ENCODE measurements at places on chromosomes 12 and 14.

DNA sequence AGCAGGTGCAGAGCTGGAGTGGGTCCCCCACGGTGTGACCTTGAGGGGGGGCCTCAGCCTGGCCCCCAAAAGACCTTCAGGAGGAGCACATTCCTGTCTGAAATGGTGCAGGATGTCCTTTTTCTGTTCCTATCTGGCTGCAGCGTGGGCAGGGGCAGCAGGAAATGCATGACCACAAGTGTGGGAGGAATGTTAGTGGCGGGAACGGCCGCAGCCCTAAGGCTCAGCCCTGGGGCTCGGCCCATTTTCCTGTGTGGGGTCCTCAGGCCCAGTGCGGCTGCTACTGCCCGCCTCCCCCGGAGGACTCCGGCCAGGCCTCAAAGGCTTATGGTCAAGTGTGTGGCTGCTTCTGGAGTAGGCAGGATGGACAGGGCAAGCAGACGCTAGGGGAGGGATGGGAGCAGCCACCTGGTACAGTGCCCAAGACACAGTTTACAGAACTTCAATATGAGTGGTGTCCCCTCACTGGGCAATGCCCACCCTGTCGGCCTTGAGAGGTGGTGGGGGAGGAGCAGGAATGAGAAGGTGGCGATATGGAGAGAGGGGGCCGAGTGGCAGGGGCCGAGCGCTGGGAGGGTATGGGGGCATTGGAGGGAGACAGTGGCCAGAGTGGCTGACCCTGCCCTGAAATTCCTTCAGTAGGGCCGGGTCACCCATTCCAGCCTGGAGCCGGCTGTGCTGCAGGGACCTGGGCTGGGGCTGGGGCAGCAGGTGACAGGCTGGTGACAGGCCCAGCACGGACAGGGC, 137.4 kb downstream of the CALM1 start:
- no peak for DNase-seq

- no peak for DNase-seq
Observed at GRCh38 chr12:105420046-105420445, 89.6 kb downstream of the C12orf75 start.

DNA sequence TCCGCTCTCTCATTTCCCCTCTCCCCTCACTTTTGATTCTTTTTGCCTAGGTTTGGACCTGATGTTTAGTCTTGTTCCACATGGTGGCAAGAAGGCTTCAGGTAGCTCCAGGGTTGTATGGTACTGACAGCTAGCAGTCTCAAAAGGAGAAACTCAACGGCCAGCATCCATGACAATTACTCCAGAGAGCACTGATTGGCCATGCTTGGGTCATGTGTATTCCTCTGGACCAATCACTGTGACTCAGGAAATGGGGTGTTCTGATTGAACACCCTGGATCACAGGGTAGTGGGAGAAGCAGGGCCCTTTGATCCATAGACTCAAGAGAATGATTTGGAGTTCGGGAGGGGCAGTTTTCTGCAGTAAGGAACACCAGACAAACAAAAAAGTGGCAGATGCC, 45.3 kb downstream of the DYRK2 start:
- DNase-seq, result no peak

DNA sequence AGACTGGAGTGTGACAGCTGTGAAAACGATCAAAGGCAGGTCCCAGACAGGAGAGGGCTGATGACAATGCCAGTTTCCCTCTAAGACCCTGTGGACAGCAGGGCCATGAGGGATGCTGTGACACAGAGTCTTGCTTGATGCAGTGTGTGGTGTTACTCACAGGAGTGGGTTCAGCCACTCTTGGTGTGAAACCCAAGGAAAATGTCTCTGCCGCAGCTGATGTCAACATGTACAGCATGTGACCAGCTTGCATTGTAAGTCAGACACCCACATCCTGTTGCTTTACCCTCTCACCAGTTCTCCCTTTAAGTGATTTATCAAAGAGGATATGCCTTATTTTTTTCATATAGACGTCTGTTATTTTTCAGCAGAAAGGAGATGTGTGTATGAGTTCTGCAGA, 268.6 kb downstream of the BTG1 start:
- DNase-seq, result no peak

- DNase-seq, result no peak
Observed at GRCh38 chr12:47410383-47410782, 295.4 kb downstream of the RPAP3 start.

- no peak for DNase-seq
Observed at GRCh38 chr12:123957196-123957595, 15.4 kb downstream of the CCDC92 start.

DNA sequence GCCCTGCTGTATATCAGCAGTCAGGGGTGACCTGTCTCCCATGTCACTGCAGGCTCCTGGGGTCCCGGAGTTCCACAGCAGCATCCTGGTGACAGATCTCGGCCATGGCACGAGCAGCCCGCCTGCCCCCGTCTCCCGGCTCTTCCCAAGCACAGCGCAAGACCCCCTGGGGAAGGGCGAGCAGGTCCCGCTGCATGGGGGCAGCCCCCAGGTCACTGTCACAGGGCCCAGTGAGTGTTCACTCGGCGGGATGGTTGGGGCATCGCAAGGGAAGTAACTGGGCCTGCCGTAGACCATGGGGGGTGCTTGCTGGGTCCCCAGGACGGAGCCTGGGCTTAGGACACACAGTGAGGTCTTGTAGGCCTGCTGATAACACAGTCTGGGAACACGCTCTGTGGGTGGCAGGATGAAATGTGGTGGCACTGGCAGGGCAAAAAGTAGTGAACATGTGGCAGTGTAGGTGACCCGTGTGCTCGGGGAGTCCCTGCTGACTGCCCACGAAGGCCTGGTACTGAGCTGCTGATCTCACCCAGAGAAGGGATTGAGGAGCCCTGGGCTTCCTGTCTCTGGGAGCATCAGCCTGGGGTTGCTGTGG, 38.5 kb downstream of the IL31 start:
- DNase-seq, result no peak

DNA sequence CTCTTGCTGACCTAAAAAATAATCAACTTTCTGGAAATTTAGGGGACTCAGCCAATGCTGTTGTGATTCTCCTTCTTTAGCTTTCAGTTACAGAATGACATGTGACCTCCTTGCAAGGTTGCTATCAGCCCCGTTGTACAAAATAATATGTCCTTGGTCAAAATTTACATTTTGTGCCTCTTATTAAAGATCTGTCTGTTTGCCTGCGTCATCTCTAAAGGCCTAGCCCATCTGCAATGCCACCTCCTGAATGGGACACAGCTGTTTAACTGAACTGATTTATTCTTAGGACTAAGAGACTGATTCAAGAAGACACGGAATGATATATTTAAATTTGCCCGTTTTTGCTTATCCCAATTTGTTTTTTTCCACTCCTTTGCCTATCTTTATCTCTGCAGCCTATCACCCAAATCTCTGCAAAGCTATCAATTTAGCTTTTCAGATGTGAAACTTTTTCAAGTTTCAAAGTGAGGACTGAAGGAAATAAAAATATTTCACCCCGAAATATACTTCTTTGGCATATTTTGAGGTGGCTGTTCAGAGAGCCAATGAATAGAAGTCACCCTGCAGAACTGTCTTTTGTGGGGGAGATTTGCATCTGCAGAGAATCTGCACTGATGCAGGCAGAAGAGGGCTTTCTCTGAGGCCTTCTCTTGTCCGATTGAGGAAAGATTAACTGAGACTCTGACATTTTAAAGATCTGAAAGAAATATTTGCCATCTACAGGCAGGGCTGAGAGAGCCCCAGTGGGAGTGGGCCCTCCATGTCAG, 126.0 kb downstream of the VEZT start:
- no peak for DNase-seq

- DNase-seq, result no peak
Observed at GRCh38 chr12:57212701-57213057, 3.9 kb upstream of the NXPH4 start.

DNA sequence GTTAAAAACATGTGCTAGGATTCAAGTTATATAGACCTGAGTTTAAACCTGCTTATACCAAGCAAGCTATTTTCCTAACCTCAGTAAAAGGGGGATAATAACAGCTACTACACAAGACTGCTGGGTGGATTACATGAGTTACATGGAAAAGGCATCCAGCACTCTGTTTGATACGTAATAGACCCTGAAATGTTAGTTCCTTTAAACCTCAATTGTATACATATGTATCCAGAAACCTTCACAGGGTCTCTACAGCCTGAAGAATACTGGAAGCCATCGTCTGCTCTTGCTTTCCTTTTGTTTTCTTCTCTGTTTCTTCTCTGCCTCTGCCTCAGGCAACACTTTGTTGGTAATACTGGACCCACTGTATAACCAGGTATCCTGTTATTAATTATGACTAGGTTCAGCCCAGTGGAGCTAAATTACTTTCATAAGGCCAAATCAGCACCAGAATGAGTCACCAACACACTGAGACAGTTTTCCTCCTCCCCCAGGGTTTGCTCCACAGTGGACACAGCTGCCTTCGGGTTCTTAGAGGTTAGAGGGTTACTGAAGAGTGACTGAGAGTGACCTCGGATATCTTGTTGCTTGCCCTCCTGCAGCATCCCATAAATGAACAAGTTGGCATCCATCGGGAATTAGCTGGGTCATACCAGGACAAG, 127.1 kb downstream of the CAPZA3 start:
- no peak for DNase-seq

DNA sequence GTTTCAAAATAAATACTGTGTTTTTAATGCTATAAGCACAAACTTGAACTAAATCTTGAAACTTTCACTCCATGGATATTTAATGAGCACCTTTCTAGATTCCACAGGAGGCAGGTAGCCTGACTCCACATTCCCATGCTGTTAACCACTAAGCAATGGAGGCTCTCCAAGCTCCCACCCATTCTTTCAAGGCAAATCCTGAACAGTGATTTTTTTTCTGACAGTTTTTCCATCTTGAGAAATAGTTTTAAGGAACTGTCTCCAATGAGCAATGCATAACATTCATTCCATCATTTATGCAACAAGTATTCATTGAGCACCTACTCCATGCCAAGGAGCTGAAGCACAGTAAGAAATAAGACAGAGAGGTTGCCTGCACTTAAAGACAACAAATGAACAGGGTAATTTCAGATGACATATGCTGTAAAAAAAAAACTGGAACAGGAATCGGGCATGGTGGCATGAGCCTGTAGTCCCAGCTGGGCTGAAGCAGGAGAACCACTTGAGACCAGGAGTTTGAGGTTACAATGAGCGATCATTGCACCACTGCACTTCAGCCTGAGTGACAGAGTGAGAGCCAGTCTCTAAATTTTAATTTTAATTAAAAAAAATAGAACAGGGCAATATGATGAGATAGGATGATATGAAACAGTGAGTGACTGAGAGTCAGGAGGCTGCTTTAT, 102.3 kb upstream of the CPSF6 start:
- no peak for DNase-seq

- DNase-seq, result no peak
Observed at GRCh38 chr12:106138633-106139421, at the start of gene NUAK1. NUAK1 (minus strand) TSS chr12:106138954; CDS start chr12:106138653, 301 bp downstream.

DNA sequence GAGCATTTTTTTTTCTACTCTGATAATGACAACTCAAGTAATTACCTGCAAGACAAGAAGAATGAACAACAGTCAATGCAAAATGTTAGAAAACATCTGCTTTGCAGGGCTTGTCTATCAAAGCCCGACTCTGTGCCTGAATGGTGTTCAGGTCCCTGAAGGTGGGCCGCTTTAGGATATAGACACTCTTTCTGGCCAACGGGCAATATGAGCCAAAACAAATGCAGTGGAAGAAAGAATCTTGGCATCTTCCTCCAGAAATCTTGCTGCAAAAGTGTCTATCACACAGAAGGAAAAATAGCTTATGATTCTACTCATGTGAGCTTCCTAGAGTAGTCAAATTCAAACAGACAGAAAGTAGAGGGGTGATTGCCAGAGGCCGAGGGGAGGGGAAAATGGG, 32.7 kb downstream of the FOS start:
- no peak for DNase-seq

GRCh38 chr14:59116984-59117415, 71.5 kb upstream of the DAAM1 start:
- DNase-seq, result no peak

GRCh38 chr14:38731962-38732361, 371.1 kb downstream of the SEC23A start:
- DNase-seq, result no peak

DNA sequence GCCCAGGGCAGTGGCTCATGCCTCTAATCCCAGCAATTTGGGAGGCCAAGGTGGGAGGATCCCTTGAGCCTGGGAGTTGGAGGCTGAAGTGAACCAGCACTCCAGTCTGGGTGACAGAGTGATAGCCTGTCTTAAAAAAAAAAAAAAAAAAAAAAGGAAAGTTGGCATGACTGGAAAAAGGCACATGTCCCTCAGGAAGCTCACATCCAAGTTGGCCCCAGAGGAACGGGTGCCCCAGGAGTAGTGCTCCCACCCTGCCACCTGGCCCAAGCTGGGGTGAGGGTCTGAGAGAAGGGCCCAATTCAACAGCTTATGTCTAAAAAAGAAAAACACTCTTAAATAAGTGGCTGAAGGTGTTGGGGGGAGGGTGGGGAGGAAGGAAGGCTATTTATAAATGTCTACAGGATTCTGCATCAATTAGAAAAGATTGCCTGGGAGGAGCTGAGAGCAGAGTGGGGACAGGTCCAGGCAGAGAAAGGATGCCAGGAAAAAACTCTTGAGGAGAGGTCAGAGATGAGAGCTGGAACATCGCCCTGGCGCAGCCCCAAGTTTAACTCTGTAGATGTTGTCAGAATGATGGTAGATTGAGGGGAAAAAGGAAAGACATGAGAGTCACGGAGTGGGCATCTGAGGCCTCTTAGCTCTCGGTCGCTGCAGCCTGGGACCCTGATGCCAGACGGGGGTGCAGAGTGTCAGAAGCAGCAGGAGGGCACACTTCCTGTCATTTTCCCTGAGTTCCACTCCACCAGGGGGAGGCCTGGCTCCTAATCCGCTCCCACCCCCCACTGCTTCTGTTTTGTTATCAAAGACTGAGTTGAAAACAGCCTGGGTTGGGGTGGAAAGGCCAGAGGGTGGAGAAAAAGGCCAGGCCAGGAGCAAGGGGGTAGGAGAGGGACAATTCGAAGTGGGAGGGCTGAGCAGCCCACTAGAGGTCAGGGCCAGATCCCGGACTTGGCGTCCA, 7.3 kb downstream of the SPRYD3 start:
- no peak for DNase-seq

DNA sequence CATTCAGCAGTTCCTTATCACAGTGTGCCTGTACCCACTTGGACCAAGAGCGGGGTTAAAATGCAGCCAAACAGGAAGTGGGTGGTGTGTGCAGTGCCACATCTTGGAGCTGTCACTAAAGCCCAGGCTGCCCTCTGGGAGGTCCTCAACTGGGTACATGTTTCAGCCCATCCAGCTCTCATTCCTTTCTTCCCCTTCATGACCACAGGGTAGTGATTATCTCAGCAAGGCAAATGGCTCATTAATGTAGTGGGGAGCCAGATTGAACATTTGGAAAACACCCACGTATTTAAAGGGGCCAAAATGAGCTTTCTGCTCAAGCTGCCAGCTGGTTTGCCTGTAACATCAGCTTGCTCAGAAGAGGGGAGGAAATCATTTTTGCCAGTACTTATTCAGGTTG, 210.8 kb upstream of the BTG1 start:
- DNase-seq, result no peak

DNA sequence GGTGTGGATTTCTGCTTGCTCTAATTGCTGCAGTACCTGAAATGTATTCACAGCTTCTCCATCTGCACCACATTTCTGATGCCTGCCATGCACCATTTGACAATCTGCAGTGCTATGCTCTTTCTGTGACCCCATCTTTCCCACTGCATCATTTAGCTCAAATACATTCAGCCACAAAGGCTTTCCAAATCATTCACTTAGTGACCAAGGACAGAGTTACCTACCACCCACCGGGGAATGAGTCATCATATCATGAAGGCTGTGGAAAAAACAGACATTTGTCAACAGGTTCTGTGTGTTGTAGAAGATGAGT, 465.5 kb upstream of the ATP2B1 start:
- DNase-seq, result no peak
